ENCODE measurements at places on chromosomes 11 and 22. TPM values are rescaled to one million over a fixed set of nuclear protein-coding genes. Genes with fewer than 3 reads are reported as not detected.

ABCG4 gene
- 3.3 TPM for total RNA-seq

DNA sequence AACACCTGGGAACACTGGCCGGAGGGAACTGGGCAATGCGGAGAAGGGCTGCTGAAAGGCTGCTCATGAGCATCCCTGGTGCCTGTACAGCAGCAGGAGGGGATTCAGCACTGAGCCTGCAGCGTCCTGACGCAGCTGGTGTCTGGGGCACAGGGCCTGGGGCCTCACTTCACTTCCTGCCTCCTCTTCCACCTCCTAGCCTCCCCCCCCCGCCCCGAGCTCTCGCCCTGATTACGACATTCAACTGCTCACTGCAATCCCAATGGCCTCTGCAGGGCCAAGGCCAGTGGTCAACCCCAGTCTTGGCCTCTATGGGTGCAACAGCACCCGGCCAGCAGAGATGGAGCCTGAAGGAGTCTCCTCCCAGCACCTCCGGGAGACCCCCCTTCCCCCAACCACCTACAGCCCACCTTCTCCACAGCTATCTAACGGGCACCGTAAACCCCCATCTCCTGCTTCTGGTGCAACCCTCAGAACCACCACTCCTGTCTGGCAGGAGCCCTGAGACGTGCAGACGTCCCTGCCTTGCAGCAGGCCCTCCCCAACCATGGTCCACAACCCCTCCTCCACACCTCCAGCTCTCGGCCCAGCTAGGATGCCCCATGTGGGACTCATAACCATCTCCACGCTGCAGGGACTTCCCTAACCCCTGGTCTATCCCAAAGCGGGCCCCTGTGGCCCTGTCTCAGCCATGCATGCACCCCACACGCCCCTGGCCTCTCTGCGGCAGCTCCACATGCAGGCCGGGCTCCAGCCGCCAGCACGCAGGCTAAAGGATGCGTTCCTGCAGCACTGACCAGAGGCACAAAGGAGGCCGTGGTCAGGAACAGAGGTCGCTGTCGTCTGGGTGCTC lies 38.2 kb downstream of the BRD1 start:
- no peak for DNase-seq
- H3K27me3 ChIP-seq, result no peaks in the 10 kb centered on the region
- H3K4me3 ChIP-seq, result no peak overlapping the region
- peak overlapping the region; percentile 67 for H3K27ac ChIP-seq
- peaks cover 22% of the 10 kb centered on the region for H3K4me1 ChIP-seq

TTC28 gene
- total RNA-seq, result 65.4 TPM

DNA sequence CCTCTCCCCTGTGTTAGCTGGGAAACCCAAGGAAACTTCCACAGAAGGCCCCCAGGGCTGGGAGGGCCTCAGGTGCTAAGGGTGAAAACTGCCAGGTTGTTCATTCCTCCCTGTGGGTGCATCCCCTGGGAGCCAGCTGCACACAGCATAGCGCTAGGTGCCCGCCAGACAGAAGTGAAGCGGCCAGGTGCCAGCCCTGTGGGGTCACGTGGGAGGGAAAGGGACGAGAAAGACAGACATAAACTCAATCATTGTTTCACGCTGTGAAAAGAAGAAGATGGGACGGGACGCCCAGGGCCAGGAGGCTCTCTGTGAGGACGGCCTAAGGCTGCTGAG lies 31.6 kb upstream of the HMOX1 start:
- H3K27me3 ChIP-seq, result peaks cover 9% of the 10 kb centered on the region
- no peaks in the 10 kb centered on the region for H3K36me3 ChIP-seq
- no peak overlapping the region for H3K27ac ChIP-seq
- H3K4me3 ChIP-seq, result no peak overlapping the region

- H3K27me3 ChIP-seq, result no peaks in the 10 kb centered on the region
- H3K4me3 ChIP-seq, result no peak overlapping the region
- H3K27ac ChIP-seq, result no peak overlapping the region
- no peaks in the 10 kb centered on the region for H3K36me3 ChIP-seq
- no peak for DNase-seq
Measured at GRCh38 chr11:74417860-74418508, 19.8 kb upstream of the PGM2L1 start.

DNA sequence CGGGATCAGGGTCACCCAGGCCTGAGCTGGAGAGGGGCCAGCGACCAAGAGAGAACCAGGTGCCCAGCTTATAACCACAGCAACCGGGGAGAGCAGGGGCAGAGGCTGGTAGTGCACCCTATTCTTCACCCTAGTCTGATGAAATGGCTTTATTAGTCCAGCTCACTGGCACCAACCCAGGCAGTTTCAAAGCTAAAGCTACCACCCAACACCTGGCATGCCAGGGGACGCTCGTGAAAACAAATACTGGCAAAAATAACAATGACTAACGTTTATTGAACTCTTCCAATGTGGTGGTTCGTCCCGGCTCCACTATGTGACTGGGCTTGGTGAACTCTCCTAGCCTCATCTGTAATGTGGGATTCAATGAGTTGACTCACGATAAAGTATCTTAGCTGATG lies 30.6 kb downstream of the SCGB1A1 start:
- no peaks in the 10 kb centered on the region for H3K4me1 ChIP-seq
- DNase-seq, result no peak
- no peak overlapping the region for H3K27ac ChIP-seq
- peaks cover 7% of the 10 kb centered on the region for H3K27me3 ChIP-seq
- no peak overlapping the region for H3K4me3 ChIP-seq
- no peaks in the 10 kb centered on the region for H3K36me3 ChIP-seq

DNA sequence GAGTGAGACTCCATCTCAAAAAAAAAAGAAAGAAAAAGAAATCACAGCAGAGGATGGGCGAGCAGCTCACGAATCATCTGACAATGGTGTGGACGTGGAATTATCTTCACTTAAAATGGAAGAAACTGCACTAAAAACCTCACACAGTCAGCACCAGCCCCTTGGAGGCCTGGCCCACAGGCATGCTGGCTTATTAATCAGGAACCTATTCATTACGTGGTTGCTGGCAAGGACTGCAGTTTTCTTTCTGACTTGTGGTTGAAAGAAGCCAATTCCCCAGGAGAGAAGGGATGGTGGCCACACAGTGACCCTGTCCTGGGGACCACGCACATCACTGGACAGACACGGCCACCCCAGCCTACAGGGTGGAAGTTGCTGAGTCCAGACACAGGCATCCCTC lies 401.1 kb downstream of the CTTN start:
- H3K27ac ChIP-seq, result no peak overlapping the region
- H3K36me3 ChIP-seq, result no peaks in the 10 kb centered on the region
- no peak for DNase-seq
- H3K4me1 ChIP-seq, result peaks cover 5% of the 10 kb centered on the region

DNA sequence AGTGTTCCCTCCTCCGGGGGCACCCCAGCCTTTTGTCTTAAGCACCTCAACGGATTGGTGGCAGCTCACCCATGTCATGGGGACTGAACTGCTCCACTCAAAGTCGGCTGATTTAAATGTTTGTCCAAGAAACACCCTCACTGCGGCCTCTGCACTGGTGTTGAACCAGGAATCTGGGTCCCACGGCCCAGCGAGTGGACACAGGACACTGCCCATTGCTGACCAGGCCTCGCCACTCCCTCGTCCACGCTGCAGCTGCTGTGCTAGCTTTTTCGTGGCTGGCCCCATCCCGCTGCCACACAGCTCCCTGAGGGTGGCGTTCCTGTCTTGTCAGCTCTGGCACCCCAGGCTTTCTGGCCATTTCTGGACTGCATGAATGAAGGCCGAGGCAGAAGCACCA lies 646.2 kb downstream of the BRD1 start:
- H3K4me1 ChIP-seq, result peaks cover 9% of the 10 kb centered on the region
- no peak overlapping the region for H3K27ac ChIP-seq
- no peak for DNase-seq
- no peaks in the 10 kb centered on the region for H3K36me3 ChIP-seq

Measured in neural crest cell (in vitro differentiated cells).